ENCODE measurements at places on chromosomes 7 and 10.

DNA sequence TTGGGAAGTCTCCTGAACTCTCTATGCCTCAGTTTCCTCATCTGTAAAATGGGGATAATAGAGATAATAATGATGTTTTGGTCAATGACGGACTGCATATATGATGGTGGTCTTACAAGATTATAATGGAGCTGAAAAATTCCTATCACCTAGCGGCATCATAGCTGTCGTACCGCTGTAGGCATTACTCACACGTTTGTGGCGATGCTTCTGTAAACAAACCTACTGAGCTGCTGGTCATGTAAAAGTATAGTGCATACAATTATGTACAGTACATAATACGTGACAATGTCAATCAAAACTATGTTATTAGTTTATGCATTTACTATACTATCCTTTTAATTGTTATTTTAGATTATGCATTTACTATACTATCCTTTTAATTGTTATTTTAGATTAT lies 339.1 kb upstream of the NPVF start:
- no peak for DNase-seq

GRCh38 chr7:131080754-131081153 lies 246.9 kb upstream of the MKLN1 start:
- DNase-seq, result no peak

DNA sequence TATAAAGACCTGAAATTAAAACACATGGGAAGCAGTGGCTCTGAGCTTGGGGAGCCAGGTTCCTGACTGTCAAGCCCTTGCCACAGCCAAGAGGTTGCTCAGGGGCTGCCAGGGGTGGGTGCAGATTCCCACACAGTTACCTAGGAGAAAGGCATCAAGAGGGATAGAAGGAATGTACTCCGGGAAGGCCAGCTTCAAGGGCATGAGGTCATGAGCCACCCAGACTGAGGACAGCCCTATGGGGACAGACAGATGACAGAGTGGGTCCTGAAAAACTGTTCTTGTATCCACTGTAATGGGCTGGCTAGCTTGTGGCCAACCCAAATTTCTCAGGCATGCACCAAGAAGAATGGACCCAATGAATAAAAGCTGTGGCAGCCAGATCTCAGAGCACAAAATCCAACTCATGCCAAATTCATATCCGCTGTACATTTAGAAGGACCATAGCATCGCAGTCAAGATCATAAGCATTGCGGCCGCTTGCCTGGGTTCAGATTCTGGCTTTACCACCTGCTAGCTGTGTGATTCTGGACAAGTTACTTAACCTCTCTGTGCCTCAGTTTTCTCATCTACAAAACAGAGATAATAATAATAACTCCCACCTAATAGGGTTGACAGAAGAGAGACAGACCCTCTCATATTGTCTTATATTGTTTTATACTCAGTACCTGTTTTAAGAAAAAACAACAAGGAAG lies 44.9 kb upstream of the KCNMA1 start:
- DNase-seq, result no peak

- no peak for DNase-seq
Observed at GRCh38 chr7:27145165-27145913, 1.9 kb upstream of the HOXA5 start.

DNA sequence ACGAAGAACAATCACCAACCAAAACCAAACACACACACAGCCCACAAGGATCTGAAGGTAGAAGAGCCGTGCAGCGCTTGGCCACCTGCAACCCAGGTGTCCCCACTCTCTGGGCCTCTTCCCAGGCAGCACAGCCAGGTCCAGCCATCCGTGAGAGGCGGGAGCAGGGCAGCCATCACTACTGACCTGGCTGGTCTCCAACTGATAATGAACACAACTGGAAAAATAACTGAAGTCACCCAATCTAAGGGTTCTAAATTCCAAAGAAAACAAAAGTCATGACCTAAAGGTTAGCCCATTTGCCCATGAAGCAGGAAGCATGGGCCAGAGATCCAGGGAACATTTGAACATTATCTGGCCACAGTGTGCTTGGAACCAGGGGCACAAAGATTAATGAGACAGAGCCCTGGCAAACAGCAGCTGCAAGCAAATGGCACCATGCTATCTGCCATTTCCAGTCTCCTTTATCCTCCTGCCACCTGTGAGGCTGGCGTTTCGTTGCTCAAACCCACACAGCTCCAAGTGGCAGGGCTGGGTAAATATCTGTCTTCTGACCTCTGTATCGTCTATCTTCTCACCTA lies 207.9 kb downstream of the TNS3 start:
- no peak for DNase-seq

GRCh38 chr10:53025172-53025711 lies 252.7 kb upstream of the MBL2 start:
- no peak for DNase-seq

DNA sequence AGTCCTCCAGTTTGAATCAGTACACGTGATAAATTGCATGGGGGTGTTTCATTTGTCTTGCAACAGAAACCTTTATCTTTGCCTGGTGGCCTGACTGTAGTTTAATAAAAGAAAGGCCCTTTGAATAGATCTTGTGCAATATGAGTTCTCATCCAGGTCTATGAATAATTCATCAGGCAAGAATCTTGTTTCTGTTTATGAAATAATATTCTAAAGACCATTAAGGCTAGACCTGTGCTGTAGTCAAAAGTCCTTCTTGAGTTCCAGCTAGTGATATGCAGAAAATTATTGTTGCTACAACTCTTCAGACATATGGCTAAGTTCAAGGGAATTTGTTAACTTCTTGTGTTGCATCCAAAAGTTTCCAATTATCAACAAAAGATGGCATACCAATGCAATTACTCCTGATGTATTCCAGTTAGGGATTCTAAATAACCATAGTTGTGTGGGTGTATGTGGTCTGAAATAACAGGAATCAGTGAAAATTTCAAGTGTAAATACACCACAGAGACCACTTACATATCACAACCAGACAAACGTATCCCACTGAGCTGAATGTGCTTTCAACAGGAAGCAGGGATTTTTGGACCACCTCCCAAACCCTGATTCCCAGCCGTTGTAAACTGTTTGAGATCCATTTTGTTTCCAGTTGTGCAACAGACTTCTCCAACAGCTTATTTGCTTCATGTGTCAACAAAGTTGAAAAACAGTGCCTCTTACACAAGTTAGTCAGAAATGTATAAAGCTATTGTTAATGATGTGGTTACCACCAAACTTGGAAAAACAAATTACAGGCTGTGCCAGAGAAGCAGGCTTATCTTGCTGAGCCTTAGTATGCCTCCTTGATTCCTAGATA lies 54.7 kb upstream of the BICC1 start:
- no peak for DNase-seq

- DNase-seq, result peak; percentile 79
Observed at GRCh38 chr7:151448261-151449252, 8.6 kb upstream of the CRYGN start.

DNA sequence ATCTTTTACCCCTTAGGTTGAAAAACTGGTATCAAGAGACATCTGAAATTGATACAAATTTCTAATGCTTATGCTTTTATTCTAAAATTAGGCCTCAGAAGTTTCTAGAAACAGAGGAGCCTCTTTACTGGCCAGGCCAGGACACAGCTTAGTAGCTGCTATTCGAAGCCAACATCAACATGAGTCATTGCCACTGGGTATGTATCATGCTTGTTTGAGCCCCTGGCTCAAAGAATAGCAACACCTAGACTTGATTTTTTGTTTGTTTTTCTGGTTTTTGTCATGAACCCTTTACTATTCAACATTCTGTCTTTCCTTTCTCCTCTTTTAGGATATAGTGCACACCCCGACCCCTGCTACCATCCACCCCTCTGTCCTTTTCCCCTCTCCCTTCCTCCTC lies 90.9 kb upstream of the STK17A start:
- DNase-seq, result no peak

- no peak for DNase-seq
Observed at GRCh38 chr7:78212476-78213060, 414.0 kb downstream of the PHTF2 start.

GRCh38 chr7:148754912-148755311 lies 56.2 kb downstream of the CUL1 start:
- no peak for DNase-seq

DNA sequence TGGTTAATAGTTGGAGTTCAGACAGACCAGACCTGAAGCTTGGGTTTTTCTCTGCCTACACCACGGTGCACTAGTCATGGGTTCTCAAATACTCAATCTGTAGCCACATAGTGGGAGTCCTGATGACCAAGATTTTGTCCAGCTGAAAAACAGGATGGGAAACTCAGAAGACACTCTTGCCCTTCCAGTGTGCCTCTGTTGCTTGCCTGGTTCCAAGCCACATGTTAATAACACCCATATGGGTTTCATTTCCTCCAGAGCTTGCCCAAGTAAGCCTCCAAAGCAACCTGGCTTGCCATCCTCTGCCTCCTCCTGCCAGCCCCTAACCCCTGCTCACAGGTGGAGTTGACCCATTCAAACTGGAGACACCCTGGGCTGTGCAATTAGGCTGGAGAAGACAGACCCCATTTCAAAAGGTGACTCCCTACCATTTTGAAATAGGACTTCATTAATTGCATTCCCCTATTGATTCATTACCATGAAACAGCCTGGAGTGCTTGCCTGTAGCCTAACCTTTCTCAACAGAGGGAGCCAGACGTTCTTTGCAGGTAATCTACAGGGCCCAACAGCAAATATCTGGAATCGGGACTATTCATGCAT lies 108.0 kb upstream of the HABP2 start:
- DNase-seq, result no peak

DNA sequence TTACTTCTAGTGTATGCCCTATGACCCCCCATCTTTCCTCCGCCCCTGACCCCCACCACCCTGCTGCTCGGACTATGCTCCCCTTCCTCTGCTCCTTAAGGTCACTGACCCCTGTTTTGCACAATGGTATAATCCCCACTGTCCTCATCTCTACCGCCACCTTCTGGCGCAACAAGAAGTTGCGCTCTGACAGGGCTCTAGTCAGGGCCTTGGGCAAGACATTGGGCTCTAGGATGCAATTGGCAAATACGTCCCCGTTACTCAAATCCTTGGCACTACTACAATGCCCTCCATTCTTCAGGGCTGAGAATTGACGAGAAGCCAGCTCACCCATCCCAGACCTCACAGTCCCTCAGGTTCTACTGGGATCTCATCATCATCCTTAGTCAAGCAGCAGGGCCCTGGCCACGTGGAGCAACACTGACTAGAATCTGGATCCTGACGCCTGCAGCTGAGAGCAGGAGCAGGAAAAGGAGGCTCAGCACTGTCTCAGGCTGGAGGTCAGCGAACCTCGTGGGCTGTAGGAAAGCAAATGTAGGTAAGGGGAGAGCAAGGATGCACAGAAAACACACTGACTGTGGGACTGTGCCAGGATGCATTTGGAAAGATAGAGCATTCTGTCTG lies 10.6 kb downstream of the LRIT2 start:
- peak; percentile 24 for DNase-seq

GRCh38 chr7:3978839-3979238 lies 677.8 kb downstream of the SDK1 start:
- DNase-seq, result no peak

DNA sequence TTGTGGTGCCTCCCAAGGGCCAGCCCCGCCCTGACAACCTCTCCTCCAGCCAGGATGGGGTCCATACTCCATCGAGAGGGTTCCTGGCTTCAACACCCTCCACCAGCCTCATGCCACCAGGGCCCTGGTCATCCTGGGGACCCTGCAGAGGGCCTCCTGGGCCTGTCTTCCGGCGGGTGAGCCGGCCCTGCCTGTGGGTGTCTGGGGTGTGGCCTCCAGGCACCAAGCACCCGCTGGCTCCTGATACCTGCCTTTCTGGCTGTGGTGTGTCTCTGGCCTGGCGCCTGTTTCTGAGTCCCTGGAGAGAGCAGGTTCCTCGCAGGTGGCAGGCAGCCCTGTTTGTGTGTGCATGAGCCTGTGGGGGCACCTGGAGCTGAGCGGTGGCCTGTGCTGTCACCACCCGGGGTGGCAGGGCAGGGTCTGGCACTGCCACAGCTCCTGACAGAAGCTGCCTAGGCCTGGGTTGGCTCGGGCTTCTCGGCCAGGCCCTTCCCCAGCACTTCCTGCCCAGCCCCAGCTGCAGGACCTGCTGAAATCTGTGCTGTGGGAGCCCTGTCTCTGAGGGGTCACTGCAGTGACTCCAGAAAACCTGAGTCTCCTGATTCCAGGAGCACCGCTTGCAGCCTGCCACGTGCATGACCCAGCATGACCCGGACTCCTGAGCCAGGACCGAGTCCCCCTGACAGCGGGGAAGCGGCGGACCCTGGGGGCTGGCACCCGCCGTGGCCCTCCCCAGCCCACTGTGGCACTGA lies 18.4 kb downstream of the ADAM8 start:
- DNase-seq, result peak; percentile 22

- DNase-seq, result no peak
Observed at GRCh38 chr7:129779602-129780256, 168.2 kb downstream of the NRF1 start.

DNA sequence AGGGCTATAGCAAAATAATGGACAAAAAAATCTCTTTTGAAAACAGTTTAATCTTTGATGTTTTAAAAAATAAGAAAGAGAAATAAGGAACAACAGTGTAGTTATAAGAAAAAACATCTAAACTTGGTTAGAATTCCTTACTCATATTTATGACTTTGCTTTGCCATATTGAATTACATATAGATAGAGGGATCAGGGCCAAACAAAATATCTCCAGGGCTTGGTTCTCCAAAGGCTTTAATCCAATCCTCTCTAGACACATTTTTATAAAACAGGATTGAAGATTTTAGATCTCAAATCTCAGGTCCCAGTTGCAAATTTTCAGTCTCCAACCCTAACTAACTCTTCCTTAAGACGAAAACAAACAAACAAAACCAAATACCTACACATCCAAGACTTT lies 72.6 kb upstream of the RHOBTB1 start:
- DNase-seq, result no peak

GRCh38 chr7:25069900-25070443 lies 55.1 kb downstream of the CYCS start:
- peak; percentile 49 for DNase-seq

GRCh38 chr7:19056305-19056704 lies 61.1 kb downstream of the TWIST1 start:
- DNase-seq, result no peak

GRCh38 chr7:19284596-19285300 lies 139.5 kb upstream of the FERD3L start:
- DNase-seq, result no peak

DNA sequence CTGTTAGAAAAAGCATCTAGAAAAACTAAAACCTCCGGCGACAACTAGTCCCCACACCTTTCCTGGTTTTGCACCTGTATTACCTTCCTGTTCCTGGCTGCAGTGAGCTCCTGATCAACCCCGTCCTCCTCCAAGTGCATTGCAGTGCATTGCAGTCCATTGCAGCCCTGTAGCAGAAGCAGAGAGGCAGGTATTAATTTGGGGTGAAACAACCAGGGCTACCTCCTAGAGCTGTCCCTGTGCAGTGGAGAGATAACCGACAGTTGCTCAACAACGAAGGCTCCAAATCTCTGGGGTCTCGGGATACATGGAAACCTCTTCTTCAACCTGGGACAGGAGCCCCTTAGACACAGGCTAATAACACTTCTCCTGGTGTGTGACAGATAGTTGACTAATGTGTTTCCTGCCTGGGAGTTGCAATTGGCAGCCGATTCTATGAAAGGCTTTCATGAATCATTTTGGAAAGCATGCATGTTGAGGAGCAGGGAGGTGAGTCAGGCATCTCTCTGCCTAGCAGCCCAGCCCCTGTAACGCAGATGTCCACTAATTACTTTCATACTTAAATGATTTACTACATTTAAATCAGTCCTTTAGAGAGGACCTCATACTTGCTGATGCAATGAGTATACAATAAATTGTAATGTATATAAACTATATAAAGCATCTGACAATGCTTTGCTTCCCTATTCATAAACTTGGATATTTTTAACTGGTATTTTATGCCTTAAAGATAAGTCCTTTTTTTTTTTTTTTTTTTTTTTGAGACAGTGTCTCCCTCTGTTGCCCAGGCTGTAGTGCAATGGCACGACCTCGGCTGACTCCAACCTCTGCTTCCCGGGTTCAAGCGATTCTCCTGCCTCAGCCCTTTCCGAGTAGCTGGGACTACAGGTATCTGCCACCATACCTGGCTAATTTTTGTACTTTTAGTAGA lies 59.0 kb downstream of the PRR15 start:
- DNase-seq, result no peak
